Right renal pelvis (tissue), 4 donors: ENCODE measurements at places on chromosomes 3 and 15. TPM values are rescaled to one million over a fixed set of nuclear protein-coding genes. Genes with fewer than 3 reads are reported as not detected.

Gene AGBL1
- 0.09 TPM for polyA plus RNA-seq

Gene LMAN1L
- polyA plus RNA-seq: not detected

Gene CHRNA5
- polyA plus RNA-seq: 9.4 TPM

Gene GABRB3
- 8.1 TPM for polyA plus RNA-seq

DNA sequence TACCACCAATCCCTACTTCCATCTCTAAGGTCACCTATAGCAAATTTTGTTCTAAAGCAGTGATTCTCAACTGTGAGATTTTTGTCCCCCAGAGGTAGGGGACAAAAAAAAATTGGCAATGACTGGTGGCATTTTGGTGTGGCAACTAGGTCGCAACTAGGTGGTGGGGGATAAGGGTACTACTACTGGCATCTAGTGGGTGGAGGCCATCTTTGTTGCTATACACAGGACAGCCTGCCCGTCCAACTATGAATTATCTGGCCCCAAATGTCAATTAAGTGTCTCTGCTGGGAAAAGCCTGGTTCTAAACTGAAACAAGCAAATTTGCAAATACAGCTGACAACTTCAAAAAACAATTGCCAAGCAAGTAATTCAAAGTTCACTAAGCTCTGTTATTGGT is 1.4 kb downstream of the MTMR10 start:
- DNase-seq: no peak

DNA sequence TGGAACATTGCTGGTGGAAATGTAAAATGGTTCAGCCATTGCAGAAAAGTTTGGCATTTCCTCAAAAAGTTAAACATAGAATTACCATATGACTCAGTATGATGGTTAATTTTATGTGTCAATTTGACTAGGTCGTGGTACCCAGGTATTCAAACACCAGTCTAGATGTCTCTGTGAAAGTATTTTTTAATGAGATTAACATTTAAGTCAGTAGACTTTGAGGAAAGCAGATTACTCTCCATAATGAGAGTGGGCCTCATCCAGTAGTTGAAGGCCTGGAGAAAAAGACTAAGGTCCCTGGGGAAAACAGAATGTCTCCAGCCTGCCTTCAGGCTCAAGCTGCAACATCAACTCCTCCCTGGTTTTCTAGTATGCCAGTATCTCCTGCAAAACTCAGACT is 42.3 kb upstream of the TMEM87A start:
- no peak for DNase-seq
